ENCODE measurements at places on chromosomes 16 and 17.

DNA sequence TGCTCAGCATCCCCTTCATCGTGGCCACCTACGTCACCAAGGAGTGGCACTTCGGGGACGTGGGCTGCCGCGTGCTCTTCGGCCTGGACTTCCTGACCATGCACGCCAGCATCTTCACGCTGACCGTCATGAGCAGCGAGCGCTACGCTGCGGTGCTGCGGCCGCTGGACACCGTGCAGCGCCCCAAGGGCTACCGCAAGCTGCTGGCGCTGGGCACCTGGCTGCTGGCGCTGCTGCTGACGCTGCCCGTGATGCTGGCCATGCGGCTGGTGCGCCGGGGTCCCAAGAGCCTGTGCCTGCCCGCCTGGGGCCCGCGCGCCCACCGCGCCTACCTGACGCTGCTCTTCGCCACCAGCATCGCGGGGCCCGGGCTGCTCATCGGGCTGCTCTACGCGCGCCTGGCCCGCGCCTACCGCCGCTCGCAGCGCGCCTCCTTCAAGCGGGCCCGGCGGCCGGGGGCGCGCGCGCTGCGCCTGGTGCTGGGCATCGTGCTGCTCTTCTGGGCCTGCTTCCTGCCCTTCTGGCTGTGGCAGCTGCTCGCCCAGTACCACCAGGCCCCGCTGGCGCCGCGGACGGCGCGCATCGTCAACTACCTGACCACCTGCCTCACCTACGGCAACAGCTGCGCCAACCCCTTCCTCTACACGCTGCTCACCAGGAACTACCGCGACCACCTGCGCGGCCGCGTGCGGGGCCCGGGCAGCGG, 3.2 kb downstream of the UTS2R start:
- DNase-seq = no peak

DNA sequence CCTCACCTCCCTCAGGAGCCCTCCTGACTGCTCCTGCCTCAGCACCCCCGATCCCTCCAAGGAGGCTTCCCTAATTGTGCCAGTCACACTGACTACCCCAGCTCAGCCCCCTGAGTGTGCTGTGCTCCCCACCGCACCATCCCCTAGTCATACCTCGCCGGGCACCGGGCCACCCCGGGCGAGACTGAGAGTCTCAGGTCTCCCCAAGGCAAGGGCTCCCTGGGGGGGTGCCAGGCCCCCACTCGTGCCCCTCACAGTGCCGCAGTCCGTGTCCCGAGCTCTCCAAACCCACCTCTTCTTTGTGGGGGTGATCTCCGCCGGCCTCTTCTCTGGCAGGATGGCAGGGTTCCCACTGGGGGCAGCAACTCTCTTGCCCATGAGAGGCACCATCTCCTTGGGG, 3.2 kb downstream of the TRPV3 start:
- DNase-seq = no peak

DNA sequence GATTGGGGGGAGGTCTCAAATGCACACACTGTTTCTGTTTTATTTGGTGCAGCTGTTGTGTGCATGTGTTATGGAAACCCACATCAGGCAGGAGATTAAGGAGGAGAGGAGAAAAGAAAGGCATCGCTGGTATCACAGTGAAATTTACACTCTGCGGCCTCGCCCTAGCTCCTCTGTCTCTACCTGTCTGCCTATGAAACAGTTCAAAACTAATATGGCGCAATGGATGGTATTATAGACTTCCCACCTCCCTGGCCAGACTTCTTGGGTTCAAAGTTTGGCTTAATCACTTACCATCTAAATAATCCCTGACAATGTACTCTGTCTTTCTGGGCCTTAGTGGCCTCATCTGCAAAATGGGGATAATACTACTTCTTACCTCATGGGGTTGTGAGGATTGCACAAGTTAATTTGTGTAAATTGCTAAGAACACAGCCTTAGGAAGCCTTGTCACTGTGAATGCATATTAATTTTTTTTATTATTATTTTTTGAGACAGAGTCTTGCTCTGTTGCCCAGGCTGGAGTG, 1.4 kb upstream of the ABCC1 start:
- no peak for DNase-seq

DNA sequence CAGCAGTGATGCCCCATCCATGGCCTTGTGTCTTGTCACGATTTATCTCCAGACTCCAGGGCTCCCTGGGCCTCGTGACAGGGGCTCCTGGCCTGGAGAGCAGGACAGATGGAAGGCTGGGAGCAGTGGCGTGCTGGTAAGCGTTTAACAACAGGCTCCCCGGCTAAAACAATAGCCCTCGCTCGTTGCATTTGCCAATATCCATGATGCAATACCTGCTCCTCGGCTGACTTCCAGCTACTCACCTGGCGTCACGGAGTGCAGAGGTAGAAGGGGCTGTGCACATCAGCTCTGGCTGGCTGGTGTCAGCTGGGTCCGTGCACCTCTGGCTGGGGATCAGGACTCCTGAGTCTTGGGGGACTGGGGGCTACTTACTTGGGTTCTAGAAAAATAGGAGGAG, 1.5 kb upstream of the BICDL2 start:
- DNase-seq = no peak

DNA sequence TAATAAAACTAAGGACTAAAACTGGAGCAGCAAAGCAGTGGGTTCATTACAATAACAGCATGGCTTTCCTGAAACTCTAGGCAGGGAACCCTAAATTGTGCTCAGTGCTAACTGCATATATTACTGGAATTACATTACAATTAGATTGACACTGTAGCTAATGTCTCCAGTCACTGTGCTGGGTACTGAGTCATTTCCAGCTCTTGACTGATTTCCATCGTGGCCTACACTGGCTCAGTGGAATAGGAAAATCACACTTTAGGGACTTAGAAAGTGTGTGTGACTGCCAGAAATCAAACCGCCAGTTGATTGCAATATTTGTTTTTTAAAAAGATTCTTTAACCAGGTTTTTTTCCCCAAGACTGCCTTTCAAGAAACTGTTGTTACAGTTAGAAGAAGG, 1447.4 kb upstream of the GOT2 start:
- no peak for DNase-seq
